ENCODE measurements at places on chromosomes 6 and 20.

DNA sequence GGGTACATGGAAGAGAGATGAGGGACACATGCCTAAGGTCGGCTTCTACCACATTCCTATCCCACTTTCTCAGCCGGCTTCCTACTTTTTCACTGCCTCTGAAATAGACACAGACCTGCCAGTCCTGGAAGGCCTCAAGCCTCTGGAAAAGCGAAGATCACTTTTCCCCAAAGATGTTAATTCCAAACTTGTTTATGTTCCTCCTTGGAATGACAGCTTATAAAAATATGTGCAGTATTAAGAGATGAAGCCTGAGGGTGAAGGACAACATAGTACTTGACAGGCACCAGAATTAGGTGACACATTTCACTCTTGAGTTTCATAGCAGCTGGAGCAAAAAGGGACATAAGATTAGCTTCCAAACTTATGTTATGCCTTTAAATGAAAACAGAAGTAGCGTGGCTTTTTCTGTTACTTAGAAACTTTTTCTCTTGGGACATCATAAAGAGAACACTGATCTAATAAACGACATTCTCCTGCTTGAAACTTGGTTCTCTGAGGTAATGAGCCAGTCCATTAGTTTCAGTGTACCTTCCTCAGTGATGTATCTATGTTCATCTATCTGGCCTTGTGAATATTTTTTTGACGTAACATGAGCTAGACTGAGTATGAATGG lies 25.3 kb downstream of the FOXO3 start:
- no peak for DNase-seq

GRCh38 chr6:35739645-35740524 lies 3.1 kb downstream of the ARMC12 start:
- no peak for DNase-seq

DNA sequence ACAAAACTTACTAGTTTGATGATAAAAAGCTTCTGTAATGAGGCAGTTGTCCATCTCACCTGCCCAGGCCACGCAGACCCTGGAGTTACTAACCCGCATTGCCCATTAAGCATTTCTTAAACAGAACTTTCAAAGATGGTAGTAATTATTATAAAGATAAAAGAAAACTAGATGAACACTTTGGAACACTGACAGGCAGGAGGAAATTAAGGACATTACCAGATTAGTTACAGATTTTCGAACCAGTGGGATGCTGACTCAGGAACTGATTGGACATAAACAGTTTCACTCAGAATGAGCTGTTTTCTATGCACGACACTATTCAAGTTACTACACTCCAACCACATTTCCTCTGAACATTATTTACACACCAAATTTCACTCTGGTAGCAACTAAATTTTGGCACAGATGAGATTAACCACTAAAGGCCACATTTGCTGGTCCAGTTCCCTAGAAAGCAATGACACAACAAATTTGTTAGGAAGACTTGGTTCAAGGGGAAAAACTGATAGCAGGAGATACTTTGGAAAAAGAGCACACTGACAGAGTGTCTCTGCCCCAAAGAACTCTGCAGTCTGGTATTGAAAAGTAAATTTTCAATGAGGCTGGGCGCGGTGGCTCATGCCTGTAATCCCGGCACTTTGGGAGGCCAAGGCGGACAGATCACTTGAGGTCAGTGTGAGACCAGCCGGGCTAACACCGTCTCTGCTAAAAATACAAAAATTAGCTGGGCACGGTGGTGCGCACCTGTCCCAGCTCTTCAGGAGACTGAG lies 3.0 kb downstream of the ROMO1 start:
- DNase-seq = no peak

GRCh38 chr20:37853823-37854375 lies 49.0 kb upstream of the VSTM2L start:
- DNase-seq = no peak
